Mesothelial cell of epicardium (in vitro differentiated cells): ENCODE measurements at places on chromosomes 6 and 20.

GRCh38 chr6:17470938-17471327, 77.5 kb downstream of the CAP2 start:
- DNase-seq, result no peak

DNA sequence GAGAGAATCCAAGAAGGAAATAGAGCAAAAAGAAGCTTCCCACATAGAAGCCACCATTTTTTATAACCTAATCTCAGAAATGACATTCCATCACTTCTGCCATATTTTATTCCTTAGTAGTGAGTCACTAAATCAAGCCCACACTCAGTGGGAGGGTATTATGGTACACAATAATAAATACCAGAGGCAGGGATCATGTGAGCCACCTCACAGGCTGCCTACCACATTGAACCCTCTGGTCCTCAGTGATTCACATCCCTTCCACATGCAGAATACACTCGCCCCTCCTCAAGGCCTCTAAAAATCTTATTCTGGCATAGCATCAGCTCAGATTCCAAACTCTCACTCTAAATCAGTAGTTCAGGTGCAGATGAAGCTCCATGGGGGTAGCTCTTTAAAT, 49.4 kb downstream of the TMC2 start:
- no peak for DNase-seq

DNA sequence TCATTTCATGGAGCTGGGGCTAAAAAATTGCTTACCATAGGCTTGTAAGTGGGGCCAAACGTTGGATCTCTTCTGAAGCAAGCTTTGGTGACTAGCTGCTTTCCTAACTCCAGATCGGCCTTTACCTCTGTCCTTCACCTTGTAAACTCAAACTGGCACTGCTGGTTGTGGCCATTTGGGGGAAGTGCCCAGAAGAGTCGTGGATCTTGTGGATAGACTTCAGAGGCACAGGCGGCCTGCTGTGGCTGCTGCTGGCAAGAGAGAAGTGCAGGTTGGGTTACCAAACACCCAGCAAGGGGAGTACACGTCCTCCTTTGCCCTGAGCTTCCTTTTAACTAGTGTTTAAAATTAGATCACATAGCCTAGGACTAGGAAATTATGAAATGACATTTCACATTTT, 36.8 kb upstream of the KLHL31 start:
- DNase-seq, result no peak

- no peak for DNase-seq
Observed at GRCh38 chr6:37990762-37991525, 171.4 kb downstream of the ZFAND3 start.

- no peak for DNase-seq
Observed at GRCh38 chr6:21634582-21634981, 41.0 kb downstream of the SOX4 start.

- DNase-seq, result no peak
Observed at GRCh38 chr20:5859608-5860007, 90.7 kb downstream of the TRMT6 start.

- DNase-seq, result no peak
Observed at GRCh38 chr20:34540596-34541263, 17.8 kb upstream of the MAP1LC3A start.

- DNase-seq, result no peak
Observed at GRCh38 chr6:85129881-85130280, 320.0 kb upstream of the NT5E start.

- no peak for DNase-seq
Observed at GRCh38 chr6:158415666-158416065, 103.4 kb downstream of the TULP4 start.

DNA sequence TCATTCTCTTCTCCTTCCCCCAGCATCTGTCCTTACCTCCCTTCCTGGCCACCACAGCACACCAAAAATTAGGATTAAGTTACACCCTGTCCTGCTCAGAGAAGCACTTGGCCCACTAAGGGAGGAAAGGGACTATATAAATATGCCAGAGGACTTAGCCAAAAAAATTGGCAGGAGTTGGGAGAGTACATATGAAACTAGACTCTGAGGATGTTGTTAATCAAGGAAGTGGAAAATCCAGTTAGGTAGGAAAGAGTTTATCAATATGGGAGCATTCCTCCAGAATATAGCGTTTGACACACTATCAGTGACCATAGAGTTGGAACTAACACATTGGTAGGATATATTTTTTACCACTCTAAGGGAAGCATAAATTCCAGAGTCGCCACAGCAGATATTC, 57.3 kb upstream of the TSHZ2 start:
- DNase-seq, result no peak

- no peak for DNase-seq
Observed at GRCh38 chr20:52494244-52494643, 302.7 kb upstream of the ZFP64 start.

- DNase-seq, result peak; percentile 82
Observed at GRCh38 chr6:13795041-13795750, 19.2 kb downstream of the MCUR1 start.

GRCh38 chr6:148430897-148431296, 88.3 kb downstream of the SASH1 start:
- no peak for DNase-seq

- no peak for DNase-seq
Observed at GRCh38 chr6:9901376-9901775, 513.5 kb downstream of the TFAP2A start.

DNA sequence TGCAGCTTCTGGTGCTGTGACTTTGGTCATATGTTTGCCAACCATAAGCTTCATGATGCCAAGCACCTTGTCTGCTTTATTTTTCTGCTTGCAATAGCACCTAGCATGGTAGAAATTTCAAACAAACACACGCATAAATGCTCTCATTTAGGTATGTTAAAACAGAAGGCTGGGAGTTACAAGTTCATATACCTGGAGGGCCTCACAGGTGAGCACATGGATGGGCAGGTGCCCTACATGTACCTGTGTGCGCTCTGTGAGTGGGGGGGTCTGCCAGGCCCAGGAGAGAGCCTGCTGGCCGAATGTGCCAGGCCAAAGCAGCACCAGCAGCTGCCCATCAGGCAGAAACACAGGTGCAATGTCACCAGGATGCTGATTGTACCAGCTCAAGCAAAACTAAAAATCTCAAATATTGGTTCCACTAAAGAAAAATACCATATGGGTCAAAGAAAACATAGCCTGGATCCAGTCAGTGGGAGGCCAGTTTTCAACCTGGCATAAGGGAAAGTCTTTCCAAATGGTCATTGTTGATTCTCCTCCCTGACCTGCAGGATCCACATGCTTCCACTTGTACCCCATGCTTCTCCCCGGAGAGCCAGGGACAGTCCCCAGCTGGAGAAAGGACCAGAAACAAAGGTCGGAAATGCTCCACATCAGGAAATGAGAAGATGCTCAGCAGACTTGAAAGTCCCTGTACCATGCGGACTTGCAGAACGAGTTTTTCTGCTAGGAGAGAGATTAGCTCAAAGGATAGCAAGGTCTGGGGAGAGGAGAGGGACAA, 7.2 kb upstream of the PFDN4 start:
- DNase-seq, result no peak

GRCh38 chr6:106360989-106361430, 493 bp downstream of the CRYBG1 start:
- DNase-seq, result peak; percentile 23

GRCh38 chr20:3846740-3847428, at the start of gene MAVS:
Gene MAVS (plus strand): TSS chr20:3846834. CDS start chr20:3854625, 7,791 bp downstream.
- peak; percentile 80 for DNase-seq

- DNase-seq, result no peak
Observed at GRCh38 chr6:21942897-21943296, 349.3 kb downstream of the SOX4 start.

GRCh38 chr6:122719176-122719575, 60.3 kb upstream of the FABP7 start:
- DNase-seq, result no peak

DNA sequence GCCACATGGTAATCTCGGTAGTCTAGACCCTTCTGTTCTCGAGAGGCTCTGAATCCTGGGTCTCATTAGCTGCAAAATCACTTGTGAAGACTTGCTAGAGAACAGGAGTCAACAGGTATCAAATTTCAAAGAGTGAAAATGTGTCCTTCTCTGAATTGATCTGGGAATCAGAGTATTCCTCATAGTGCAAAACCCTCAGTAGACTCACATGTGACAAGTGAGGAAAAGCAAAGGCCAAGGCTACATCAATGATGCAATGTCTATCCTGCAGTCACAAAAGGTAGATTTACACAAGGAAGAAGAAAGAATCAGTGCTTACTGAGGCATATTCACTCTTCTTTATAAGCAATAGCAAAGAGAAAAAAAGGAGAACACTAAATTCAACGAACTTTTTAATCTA, 1220.0 kb upstream of the GJE1 start:
- DNase-seq, result no peak

DNA sequence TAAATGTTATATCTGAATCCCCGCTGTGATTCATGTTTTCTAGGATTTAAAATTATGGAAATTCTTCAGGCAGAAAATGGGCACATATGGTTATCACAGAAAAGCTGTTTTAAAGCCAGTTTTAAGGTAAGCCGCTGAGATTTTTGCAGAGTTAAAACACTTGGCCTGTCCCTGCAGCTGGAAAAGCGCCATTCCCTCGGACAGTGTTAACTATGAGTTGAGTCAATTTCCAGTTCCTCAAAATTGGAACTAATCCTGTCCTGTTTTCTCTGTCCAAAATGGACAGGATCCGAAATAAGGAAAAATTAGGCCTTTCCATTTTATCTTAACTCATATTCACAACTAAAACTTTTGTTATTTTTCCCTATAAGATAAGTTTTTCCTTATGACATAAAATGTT, 225.2 kb downstream of the SAMD5 start:
- DNase-seq, result no peak

GRCh38 chr20:14830899-14831298, 493.5 kb upstream of the FLRT3 start:
- DNase-seq, result no peak

- DNase-seq, result no peak
Observed at GRCh38 chr6:108288742-108289141, 6.1 kb upstream of the AFG1L start.

DNA sequence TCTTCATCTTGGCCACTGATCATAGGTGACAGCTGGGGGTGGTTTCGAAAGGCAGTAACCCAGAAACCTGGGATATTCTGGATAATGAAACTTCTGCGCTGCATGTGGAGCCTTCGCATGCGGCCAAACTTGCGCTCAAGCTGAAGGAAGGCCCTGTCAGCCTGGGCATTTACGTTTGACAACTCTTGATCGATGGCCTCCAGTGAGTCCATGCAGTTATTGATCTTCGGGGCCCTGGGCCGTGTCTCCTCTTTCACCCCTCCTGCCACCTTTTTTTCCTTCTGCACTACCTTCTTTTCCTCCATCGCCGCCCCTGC, 729 bp downstream of the TSPYL4 start:
- DNase-seq, result no peak

GRCh38 chr20:3275966-3276679, 37.1 kb upstream of the SLC4A11 start:
- DNase-seq, result no peak

- DNase-seq, result no peak
Observed at GRCh38 chr20:40427026-40427425, 262.0 kb downstream of the MAFB start.

DNA sequence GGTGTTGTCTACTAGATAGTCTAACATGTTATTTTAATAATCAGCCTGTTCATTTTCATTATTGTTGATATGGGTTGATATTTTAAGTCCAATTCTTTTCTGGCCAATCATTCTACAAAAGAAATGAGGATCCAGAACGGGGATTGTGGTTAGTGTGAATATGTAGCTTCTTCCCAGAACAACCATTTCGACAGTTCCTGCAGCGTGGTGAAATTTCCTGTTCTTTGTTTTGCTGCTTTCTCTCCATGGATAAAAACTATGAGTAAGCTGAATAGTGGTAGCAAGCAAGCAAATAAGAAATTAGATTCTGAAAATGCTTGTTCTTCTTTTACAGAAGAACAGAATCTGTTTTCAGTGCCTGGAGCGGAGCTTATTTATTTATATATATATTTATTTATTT, 65.5 kb upstream of the F13A1 start:
- no peak for DNase-seq

- DNase-seq, result no peak
Observed at GRCh38 chr20:61621035-61621730, 369.1 kb downstream of the CDH4 start.

GRCh38 chr6:10235344-10235743, 179.5 kb downstream of the TFAP2A start:
- DNase-seq, result no peak

- no peak for DNase-seq
Observed at GRCh38 chr6:32475392-32476206, 35.9 kb downstream of the HLA-DRA start.

DNA sequence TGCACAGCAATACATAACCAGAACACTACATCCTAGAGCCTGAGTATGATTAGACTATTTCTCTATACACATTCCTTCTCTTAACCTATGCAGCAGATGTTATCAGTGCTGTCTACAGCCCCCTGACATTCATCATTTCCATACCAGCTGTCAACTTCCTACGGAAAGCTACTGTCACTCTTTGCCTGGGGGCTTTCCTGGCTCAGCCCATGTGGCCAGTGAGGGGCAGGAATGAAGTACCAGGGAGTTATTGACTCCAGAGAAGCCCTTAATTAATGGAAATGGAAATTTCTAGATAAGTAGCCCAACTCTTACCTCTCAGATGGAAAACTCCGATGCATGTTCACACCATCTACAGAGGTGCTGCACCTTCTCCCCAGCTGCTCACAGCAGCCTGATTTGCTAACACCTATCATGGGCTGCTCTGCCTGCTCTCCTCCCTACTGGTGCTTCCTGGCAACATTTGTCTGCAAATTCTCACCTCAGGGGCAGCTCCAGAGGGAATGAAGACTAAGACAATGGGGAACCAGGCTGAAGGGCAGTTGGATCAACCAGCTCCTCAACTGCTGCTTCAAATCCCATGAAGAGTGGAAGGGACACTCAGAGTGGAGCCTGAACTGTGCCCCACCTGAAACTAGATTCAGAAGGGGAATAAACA, 59.6 kb downstream of the LINC00237 start:
- DNase-seq, result no peak

- DNase-seq, result no peak
Observed at GRCh38 chr6:168675375-168675774, 234.4 kb downstream of the SMOC2 start.

- no peak for DNase-seq
Observed at GRCh38 chr6:1118287-1118647, 193.6 kb upstream of the FOXQ1 start.
